ENCODE measurements at places on chromosomes 1 and 21.

DNA sequence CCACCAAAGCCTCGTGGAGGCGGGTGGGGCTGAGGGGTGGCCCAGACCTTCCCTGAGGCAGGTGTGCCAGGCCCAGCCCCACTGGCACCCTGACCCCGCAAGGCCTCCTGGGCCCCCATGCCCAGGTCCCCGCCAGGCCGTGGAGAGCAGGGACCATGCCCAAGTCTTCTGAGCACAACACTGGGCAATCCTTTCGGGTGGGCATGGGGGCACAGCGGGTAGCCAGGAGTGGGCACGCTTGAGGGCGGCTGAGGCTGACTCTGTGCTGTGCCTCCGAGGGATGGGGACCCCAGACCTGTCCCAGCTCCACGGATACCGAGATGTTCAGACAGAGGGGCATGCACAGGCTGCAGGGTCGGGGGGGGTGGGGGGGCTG lies 12.9 kb downstream of the CFAP410 start:
- DNase-seq: no peak

DNA sequence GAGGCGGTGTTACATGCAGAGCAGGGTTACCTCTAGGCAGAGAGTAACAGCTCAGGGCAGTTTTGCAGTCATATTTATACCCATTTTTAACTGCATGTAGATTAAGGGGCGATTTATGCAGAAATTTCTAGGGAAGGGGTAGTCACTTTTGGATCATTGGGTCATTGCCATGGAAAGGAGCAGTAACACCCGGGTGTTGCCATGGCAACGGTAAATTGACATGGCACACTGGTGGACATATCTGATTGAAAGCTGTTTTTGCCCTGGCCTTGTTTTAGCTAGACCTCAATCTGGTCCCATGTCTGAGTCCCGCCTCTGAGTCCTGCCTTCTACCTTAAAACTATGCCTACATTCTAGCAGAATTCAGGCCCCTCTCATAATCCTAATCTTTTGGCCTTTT lies 11.8 kb upstream of the USP1 start:
- no peak for DNase-seq

DNA sequence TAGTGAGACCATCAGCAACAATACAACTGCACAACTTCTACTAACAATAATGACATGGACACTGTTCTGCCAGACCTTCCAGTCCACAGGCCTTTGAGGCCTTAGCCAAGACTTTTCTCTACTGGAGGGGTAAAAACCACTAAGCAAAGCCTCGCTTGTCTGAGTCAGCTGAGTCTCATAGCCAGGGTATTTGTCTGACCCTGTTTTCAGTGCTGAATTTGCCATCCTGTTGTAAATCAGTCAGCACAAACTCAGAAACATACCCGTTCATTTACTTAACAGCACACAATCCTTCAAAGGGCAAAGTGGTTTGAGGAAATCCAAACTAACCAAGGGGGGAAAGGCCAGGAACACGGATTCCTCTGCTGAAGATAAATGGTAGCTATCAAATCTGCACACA lies 537.8 kb downstream of the SMYD3 start:
- peak; percentile 23 for DNase-seq

DNA sequence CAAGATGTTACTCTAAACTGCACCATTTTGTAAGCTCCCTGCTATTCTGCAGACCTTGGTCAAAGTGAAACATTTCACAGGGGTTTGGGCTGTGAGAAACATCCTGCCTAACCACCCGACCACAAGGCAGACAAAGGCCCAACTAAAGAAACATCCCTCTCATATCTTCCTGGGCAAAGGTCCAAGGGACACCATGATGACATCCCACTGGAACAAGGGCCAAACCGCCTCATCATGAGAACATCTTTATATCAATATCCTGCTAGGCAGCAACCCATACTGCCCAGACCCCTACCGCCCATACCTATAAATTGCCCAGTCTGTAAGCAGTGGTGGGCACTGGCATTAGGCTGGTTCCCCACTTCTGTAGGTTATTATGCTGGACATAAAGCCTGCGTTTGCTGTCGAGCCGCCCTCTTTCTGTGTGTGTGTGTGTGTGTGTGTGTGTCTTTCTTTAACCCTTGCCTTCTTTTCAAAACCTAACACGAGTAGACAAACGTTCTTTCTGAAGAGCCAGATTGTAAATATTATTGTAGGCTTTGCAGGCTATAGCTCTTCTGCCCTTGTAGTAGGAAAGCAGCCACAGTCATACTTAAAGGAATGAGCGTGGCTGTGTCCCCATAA lies 1.0 kb upstream of the PPIE start:
- no peak for DNase-seq

- DNase-seq: peak; percentile 49
Observed at GRCh38 chr1:16215882-16216753, 3.7 kb upstream of the ARHGEF19 start.

DNA sequence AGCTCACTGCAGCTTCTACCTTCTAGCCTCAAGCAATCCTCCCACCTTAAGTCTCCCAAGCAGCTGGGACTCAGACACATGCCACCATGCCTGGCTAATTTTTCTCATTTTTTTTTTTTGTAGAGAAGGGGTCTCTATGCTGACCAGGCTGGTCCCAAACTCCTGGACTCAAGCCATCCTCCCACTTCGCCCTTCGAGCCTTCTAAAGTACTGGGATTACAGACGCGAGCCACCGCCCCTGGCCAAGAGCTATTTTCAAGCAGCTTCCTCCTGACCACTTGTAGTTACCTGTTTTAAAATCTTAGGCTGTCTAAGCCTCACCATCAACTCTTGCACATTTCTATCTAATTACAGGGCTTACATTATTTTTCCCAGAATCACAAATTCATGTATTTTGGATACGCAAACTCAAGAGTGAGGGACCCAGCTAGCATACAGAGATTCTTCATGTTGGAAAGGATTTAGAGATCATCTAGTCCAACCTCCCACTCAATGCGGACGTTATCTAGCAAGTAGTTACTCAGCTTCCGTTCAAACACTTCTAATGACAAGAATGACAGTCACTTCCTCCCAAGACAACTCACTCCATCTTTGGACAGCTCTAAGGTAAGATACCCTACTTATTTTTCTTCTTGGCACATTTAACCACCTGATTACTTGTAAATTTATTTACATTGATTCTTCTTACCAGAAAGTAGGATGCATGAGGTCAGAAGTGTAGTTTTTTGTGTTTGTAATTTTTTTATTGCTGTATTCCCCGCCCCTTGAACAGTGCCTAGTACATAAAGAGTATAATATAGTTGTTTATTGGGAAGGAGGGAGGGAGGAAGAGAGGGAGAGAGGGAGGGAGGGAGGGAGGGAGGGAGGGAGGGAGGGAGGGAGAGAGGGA lies 65.4 kb downstream of the LUZP1 start:
- DNase-seq: no peak
